Glomerular endothelial cell (primary cell): ENCODE measurements at places on chromosomes 6 and 20.

GRCh38 chr6:43491750-43492661, 14.6 kb downstream of the TJAP1 start:
- DNase-seq, result no peak

DNA sequence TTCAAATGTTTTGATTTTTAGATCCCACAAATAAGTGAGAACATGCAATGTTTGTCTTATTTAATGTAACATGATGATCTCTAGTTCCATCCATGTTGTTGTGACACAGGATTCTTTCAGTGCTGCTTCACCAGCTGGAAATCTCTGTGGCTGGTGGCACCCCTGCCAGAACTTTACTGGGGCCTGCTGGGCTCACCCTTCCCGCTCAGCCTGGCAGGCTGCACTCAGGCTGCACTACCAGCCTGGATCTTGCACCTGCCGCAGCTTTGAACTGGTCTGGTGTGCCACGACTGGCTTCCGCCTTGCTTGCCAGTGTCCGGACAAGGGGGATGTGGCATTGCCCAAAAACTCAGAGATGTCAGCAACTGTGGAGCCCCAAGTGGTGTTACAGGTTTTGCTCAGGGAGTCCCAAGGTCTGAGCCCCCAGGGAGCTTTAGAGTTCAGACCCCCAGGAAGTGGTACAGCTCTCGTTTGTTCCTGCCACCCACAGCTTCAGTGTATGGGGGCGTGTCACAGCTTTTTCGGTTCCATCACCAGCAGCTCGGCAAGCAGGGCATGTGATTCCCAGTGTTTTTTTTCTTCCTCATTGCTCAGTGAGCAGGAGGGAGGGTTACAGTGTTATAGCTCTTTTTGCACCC, 72.3 kb upstream of the SYNCRIP start:
- no peak for DNase-seq

- DNase-seq, result no peak
Measured at GRCh38 chr20:52578559-52578958, 387.0 kb upstream of the ZFP64 start.

DNA sequence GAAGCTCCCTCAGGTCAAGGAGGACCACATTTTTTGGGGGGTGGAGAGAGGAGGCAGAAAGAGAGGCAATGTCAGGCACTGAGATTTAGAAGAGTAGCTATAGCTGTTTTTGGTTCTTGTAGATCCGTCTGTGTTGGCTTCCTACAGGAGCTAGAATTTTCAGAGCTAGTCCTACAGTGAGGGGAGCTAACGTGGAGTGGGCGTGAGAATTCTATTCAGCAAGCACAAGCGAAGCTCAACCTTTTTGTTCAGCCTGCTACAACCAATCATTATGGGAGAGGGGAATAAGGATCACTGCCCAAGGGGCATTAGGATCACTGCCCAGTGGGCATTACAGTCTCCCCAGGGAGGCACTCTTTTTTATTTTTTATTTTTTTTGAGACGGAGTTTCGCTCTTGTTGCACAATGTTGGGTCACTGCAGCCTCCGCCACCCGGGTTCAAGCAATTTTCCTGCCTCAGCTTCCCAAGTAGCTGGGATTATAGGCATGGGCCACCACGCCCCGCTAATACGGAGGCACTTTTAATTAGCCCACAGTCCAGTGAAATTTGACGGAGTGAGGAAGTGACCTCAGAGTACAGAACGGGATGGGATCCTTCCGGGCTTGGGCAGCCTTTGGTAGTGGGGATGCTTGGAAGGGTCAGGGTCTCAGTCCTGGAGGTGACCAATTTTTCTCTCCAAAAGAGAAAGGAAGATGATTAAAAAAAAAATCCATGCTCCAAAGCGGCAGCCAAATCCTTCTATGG, 1.1 kb upstream of the PANK2 start:
- no peak for DNase-seq

DNA sequence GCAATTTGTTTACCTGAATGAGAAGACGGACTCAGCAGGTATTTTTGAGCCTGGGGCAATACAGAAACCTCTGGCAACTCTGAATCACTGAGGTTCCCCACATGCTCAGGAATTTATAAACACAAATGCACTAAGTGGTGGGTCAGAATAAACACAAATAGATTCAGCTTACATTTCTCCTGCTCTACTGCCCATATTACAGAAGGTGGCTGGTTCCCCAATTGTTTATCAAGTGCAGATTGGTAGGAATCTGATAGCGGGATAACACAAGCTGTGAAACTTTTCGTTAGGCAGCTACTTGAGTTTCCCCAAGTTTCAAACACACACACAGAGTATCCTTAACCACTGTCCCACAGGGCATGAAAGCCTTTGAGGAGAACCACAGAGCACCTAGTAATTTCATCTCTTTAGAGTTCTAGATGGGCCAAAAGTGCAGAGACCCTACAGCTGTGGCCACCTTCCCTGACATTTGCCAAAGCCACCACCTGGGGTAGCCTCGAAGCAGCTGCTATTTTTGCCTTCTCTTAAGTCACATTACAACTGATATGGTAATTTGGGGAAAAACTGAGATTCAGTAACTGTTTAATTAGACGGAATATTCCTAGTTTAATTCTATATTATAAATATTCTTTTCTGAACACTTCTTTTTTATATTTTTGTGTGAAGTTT, 204.2 kb upstream of the PTCHD4 start:
- DNase-seq, result no peak

DNA sequence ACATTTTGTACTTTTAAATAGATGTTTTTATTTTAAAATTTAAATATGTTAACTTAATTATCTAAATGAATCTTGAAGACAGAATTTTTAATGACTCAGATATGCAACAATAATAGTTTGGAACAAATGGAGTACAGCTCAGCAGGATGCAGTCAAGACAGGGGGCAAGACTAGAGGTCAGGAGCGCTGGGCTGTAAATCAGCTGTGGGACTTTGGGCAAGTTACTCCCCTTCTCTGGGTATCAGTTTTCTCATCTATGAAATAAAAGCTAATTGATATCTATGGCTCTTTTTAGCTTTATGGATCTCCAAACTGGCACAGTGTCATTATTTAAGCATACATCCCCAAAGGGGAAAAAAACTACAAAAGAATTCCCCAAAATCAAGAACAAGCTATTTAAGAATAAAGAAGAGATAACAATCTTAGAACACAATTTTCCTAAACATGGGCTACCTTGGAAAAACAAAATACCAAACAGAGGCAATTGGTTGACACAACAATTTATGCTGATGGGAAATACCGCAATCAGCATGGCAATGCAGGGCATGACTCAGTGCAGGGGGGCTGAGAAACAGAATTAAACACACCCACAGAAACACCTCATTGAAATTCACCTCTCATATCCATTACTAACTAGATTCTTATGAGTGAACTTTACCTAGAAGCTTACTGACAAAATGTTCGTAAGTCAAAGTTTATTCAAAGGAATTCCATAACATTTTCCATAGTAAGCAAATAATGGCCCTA, 188.2 kb downstream of the SIM1 start:
- DNase-seq, result no peak

DNA sequence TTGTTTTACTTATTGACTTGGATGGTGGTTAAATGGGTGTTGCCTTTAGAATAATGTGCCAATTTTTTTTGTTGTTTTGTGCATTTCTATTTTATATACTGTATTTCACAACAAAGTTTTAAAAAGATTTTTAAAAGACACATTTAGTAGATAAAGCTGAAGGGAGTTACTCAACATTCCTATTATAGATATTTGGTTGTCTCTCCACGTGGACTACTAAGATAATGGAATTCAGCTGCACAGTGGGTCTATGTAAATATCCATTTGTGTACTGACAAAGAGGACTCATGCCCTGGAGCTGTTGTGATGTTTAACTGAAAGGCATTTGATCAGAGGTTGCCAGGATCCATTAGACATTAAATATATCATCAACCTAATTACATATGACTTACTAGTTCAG, 23.2 kb upstream of the FAM135A start:
- no peak for DNase-seq
